Lung (tissue), 17 donors: ENCODE measurements at places on chromosomes 7 and 10. TPM values are rescaled to one million over a fixed set of nuclear protein-coding genes. Genes with fewer than 3 reads are reported as not detected.

FAM180A gene
- 1.9 TPM for total RNA-seq

SEMA3D gene
- 49.0 TPM for total RNA-seq

TMEM209 gene
- total RNA-seq = 16.9 TPM

ACTR3C gene
- total RNA-seq = 13.0 TPM

ITGA8 gene
- total RNA-seq = 22.5 TPM

PRTFDC1 gene
- 4.0 TPM for total RNA-seq

GPRIN2 gene
- total RNA-seq = 23.2 TPM

UTF1 gene
- 0.52 TPM for total RNA-seq

MMD2 gene
- total RNA-seq = not detected

CYP26C1 gene
- 0.77 TPM for total RNA-seq

ACSL5 gene
- 62.6 TPM for total RNA-seq

CYTH3 gene
- 18.6 TPM for total RNA-seq

DNA sequence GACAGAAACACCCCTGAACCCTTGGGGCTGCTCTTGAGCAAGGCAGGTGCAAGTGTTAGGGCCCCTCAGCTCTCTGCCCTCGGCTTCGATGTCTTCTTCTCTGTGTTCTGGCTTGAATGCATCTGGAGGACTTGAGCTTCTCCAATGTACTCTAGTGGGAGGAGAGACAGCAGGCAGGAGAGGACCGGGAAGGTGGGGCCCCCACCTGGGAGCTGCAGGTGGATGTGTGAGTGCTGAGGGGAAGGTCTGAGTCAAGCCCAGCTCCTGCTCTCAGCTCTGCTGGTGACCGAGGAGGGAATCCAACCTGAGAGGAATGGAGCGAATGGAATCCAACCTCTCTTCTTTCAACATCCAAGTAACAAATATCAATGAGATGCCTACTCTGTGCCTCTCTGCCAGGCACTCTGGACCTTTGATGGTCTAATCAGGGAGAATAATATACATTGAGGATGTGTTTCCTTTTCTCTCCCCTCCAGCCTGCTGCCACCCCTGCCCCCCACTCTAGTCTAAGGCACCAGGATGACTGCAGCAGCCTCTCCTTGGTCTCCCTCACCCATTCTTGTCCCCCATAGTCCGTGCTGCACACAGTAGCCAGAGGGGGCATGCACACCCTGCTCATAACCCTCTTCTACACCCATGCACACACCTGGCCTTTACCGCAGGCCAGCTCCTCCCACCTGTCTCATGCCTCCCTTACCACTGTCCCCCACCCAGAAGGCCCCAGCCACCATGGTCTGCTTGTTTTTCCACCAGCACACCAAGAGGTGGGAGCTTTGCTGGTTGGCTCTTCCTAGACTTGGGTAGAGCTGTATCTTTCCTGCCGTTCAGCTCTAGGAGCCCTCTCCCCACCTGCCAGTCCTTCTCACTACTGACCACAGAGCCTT, 13.6 kb downstream of the TBATA start:
- no peaks in the 10 kb centered on the region for H3K36me3 ChIP-seq
- no peak overlapping the region for H3K4me3 ChIP-seq
- no peak overlapping the region for H3K27ac ChIP-seq
- DNase-seq = no peak
- no peaks in the 10 kb centered on the region for H3K27me3 ChIP-seq

GRCh38 chr10:14742382-14742781, 32.3 kb downstream of the FAM107B start:
- no peaks in the 10 kb centered on the region for H3K4me1 ChIP-seq
- no peak overlapping the region for H3K27ac ChIP-seq
- H3K36me3 ChIP-seq = no peaks in the 10 kb centered on the region
- no peak overlapping the region for H3K4me3 ChIP-seq
- no peaks in the 10 kb centered on the region for H3K27me3 ChIP-seq

DNA sequence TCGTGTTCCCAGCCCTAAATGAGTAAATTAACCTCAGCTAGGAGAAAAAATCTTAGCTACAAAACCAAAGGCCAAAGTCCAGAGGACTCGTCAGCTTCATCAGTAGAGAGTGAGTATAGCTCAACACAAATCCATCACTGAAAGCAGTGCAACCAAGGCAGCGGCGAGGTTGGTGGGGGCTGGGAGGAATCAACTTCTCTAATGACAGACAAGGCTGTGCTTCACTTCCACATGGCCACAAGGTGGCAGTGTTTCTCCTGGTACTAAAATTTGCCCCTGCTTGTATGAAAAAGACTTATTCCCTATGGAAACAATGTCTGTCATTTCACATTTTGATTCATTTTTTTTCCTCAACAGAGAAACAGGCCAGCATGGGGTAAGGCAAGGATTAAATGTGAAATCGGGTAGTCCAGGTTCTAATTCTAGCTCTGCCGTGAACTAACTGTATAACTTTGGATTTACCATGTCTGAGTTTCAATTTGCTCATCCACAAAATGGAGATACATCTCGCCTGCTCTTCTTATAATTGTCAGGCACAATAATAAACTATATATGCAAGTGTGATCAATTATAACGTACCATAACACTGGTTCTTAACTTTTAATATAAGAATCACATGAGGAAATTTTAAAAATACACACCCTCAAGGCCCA, 39.3 kb downstream of the FAS start:
- peak; percentile 92 for DNase-seq
- no peaks in the 10 kb centered on the region for H3K27me3 ChIP-seq
- no peaks in the 10 kb centered on the region for H3K36me3 ChIP-seq
- no peak overlapping the region for H3K27ac ChIP-seq
- H3K4me1 ChIP-seq = peaks cover 15% of the 10 kb centered on the region

DNA sequence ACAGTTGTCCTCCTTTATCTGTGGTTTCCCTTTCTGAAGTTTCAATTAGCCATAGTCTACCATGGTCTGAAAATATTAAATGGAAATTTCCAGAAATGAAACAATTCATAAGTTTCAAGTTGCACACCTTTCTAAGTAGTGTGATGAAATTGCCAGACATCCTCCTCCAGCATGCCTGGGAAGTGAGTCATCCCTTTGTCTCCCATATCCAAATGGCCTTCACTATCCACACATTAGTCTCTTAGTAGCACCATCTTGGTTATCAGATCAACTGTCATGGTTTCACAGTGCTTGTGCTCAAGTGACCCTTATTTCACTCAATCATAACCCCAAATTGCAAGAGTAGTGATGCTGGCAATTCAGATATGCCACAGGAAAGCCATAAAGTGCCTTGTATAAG, 83.4 kb upstream of the PPP1R9A start:
- H3K27me3 ChIP-seq = no peaks in the 10 kb centered on the region
- H3K4me3 ChIP-seq = no peak overlapping the region
- H3K4me1 ChIP-seq = no peaks in the 10 kb centered on the region
- H3K27ac ChIP-seq = no peak overlapping the region
- H3K36me3 ChIP-seq = no peaks in the 10 kb centered on the region

GRCh38 chr7:121521711-121522400, 125.7 kb upstream of the FAM3C start:
- no peaks in the 10 kb centered on the region for H3K27me3 ChIP-seq
- H3K4me1 ChIP-seq = peaks cover 5% of the 10 kb centered on the region
- no peak overlapping the region for H3K27ac ChIP-seq

DNA sequence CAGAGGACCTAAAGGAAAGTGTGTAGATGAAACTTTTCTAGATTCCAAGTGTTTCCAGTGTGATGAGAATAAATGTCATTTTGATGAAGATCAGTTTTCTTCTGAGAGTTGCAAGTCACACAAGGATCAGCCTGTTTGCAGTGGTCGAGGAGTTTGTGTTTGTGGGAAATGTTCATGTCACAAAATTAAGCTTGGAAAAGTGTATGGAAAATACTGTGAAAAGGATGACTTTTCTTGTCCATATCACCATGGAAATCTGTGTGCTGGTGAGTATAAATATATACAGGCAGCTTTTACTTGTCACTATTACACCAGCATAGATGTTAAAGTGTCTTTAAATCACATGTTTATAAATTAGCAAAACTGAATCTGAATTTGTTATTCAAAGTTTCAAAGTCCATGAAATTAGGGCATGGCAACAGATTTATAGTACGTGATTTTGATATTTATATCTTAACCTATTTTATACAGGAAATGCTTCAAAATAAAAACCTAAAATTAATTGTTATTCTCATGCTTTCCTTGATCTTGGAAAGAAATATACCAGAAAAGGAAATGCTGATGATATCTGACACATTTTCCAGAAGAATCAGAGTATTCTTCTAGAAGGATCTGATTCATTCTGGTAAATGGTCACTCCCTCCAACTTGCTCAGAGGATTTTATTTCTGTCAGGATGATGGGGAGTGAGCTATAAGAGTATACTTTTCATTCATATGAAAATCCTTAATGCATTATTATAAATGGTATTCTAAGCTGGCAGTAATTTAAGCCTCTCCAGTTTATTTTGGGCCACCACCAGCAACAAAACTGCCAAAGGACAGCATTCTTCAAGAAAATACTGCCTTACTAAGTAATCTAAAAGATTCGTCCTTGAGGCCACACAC, 71.4 kb downstream of the ITGB8 start:
- H3K27ac ChIP-seq = no peak overlapping the region
- H3K4me3 ChIP-seq = no peak overlapping the region
- H3K4me1 ChIP-seq = peaks cover 7% of the 10 kb centered on the region
- no peak for DNase-seq
- H3K36me3 ChIP-seq = no peaks in the 10 kb centered on the region

DNA sequence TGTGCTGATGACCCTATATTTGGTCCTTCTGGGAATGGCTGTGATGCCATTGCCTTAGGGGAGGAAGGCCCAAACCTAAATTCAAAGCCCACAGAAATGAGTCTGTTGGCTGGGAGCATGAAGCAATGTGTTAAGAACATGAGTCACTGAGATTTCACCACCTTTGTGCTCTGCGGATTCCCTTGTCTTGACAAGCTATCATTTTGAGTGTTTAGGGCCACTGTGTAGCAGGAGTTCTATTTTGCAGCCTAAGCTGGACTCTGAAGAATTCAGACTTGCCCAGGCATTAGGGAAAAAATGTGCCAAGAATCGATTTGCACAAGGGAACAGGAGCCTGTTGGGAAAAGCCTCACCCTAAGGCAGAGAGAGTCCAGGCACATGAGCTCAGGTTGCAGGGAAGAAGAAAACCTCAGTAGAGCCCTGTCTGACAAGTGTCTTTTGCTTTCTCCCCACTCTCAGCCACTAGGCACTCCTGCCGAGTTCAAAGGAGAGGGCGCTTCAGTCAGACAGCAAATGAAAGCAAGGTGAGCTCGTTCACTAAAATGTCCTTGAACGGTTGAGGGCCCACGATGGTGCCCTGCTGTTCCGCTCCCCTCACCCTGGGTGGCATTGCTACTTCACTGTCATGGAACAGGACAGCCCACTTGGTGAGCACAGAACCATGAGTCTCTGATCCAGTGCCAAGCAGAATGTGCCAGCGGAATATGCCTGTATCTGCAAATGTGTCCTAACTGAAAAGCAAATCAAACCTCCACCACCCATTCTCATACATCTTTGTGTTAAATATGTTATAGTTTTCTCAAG, 93.6 kb downstream of the PRLHR start:
- H3K4me1 ChIP-seq = no peaks in the 10 kb centered on the region
- DNase-seq = no peak
- no peak overlapping the region for H3K4me3 ChIP-seq
- no peaks in the 10 kb centered on the region for H3K36me3 ChIP-seq
- no peaks in the 10 kb centered on the region for H3K27me3 ChIP-seq
- no peak overlapping the region for H3K27ac ChIP-seq

DNA sequence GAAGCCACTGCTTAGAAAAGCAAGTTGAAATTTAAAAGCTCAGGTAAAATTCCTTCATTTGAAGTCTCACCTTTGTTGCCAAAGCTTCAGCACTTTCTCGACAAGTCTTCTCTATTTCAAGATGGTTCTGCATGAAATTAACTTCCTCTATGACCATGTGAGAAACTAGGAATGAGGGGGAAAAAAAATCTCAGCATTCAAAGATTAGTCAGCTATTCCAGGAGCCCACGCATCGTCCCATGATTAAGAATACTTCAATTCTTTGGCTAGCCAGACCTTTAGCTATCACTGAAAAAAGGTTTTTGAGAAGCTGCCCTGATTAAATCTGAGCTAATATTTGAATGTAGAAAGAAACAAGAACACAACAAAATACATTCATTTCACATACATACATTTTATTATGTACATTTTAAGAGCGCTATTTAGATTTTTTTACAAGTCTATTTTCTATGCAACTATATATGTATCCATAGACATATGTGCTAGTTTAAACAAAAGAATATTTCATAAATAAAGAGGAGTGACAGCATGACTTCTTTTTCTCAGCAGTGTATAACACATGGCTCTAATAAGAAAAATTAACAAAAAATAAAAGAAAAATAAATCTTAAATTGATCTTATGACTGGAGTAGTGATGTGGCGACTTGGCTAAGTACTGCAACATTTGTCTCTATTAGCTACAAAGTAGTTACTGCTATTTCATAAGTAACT, 44.8 kb downstream of the SHTN1 start:
- no peak for DNase-seq
- H3K27me3 ChIP-seq = no peaks in the 10 kb centered on the region
- no peaks in the 10 kb centered on the region for H3K36me3 ChIP-seq
- H3K4me3 ChIP-seq = no peak overlapping the region
- H3K27ac ChIP-seq = no peak overlapping the region
- no peaks in the 10 kb centered on the region for H3K4me1 ChIP-seq

- no peak overlapping the region for H3K4me3 ChIP-seq
- no peak for DNase-seq
- H3K27ac ChIP-seq = no peak overlapping the region
- H3K36me3 ChIP-seq = no peaks in the 10 kb centered on the region
These were observed 2.3 kb upstream of the PFKFB3 start for GRCh38 chr10:6200440-6200733.

DNA sequence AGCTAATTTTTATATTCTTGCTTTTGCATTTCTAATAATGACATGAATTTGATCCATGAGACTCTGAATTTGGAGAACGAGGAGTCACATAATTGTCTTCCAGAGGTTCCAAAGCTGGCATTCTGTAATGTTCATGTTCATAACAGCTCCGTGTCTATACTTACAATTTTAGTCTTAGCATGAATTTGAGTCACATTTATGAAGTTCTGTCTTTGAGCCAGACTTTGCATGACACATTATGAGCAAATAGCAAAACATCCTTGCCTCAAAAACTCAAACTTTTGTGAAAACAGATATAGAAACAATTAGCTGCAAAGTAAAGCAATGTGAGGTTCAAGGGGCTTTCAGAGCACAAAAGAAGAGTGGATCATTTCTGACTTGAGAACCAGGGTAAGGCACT, 44.5 kb upstream of the CAV2 start:
- no peaks in the 10 kb centered on the region for H3K36me3 ChIP-seq
- H3K4me3 ChIP-seq = no peak overlapping the region
- no peak for DNase-seq
- H3K27me3 ChIP-seq = no peaks in the 10 kb centered on the region

GRCh38 chr7:6266699-6267098, 5.7 kb downstream of the CYTH3 start:
- H3K4me3 ChIP-seq = no peak overlapping the region
- DNase-seq = no peak
- no peaks in the 10 kb centered on the region for H3K36me3 ChIP-seq
- no peaks in the 10 kb centered on the region for H3K27me3 ChIP-seq
- H3K4me1 ChIP-seq = peaks cover 11% of the 10 kb centered on the region

- DNase-seq = no peak
- no peaks in the 10 kb centered on the region for H3K4me1 ChIP-seq
- H3K27ac ChIP-seq = no peak overlapping the region
- no peaks in the 10 kb centered on the region for H3K27me3 ChIP-seq
These were observed 12.9 kb upstream of the FIGNL1 start for GRCh38 chr7:50463035-50463434.
